Mononuclear cell (primary cell): ENCODE measurements at places on chromosomes 11 and 22. TPM values are rescaled to one million over a fixed set of nuclear protein-coding genes. Genes with fewer than 3 reads are reported as not detected.

The FAM180B gene
- not detected for total RNA-seq

The CD3G gene
- total RNA-seq, result 49.7 TPM

The SLC16A8 gene
- not detected for total RNA-seq

The MMP12 gene
- not detected for total RNA-seq

The OR4A16 gene
- total RNA-seq, result not detected
